Activated T-helper 2 cell treated with anti-CD3 and anti-CD28 coated beads, Interferon-gamma antibody, Interleukin-2, Interleukin-4, amounts not matched to agents 10 μg/mL and 5 μg/mL and 100 μg/mL, durations not matched to agents 14 hours and 24 hours and 36 hours (primary cell): ENCODE measurements at places on chromosomes 5 and 9. TPM values are rescaled to one million over a fixed set of nuclear protein-coding genes. Genes with fewer than 3 reads are reported as not detected.
A peak's percentile ranks its signal among the peaks of the same experiment; 100 is the strongest.

Gene TEX48
- total RNA-seq = 0.41 and 0.68 TPM in 2 replicates

Gene DMGDH
- 0.37 and 0.41 TPM in 2 replicates for total RNA-seq

Gene PPP3R2
- total RNA-seq = not detected in 2 replicates

DNA sequence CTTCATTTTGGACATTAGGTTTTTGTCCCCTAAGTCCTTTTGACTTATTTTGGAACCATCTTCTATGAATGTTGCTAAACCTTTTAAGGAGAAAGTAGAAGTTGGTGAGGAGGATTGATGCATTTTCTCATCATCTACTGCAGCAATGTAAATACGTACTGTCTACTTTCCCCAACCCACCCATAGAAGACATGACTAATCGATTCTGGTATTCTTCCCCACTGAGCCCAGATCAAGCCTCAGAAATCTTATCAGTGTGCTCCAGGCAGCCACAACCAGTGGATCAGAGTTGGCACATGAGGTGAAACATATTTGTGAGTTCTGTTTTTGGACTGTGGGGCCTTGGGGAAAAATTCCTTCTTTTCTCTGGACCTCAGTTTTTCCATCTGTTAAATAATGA lies 57.7 kb downstream of the FGF18 start:
- H3K27ac ChIP-seq = no peak overlapping the region
- H3K27me3 ChIP-seq = peaks cover 4% of the 10 kb centered on the region
- H3K4me3 ChIP-seq = no peak overlapping the region
- H3K36me3 ChIP-seq = no peaks in the 10 kb centered on the region
- DNase-seq = no peak

DNA sequence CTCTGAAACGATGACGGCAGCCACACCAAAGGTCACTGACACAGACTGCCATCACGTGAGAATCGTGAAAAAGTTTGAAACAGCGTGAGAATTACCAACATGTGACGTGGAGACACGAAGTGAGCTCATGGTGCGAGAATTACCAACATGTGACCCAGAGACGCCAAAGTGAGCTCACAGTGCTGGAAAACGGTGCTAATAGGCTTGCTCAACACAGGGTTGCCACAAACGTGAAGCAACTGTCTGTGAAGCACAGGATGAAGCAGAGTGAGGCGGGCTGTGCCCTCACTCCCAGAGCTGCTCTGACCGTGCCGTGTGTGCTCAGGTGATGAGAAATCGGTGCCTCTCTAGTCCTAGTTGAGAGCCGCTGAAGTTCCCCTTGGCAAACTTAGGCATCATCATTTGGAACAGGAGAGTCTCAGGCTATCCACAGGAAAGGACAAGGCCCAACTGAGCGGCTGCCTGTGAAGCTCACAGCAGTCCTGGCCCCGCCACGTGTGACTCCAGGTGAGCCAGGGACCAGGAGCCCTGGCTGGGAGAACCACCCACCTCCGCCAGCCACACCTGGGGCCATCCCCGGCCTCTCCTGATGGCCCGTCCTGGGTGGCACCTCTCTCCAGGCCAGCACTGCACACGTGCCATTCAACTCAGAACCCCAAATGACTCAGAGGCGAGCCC lies 29.8 kb upstream of the SLC6A3 start:
- no peaks in the 10 kb centered on the region for H3K27me3 ChIP-seq
- no peak overlapping the region for H3K4me3 ChIP-seq

GRCh38 chr5:94771742-94772141 lies 153.3 kb downstream of the SLF1 start:
- no peak overlapping the region for H3K27ac ChIP-seq
- no peaks in the 10 kb centered on the region for H3K36me3 ChIP-seq
- peaks cover 20% of the 10 kb centered on the region for H3K27me3 ChIP-seq
- H3K4me3 ChIP-seq = no peak overlapping the region
- no peaks in the 10 kb centered on the region for H3K4me1 ChIP-seq
- no peak for DNase-seq

DNA sequence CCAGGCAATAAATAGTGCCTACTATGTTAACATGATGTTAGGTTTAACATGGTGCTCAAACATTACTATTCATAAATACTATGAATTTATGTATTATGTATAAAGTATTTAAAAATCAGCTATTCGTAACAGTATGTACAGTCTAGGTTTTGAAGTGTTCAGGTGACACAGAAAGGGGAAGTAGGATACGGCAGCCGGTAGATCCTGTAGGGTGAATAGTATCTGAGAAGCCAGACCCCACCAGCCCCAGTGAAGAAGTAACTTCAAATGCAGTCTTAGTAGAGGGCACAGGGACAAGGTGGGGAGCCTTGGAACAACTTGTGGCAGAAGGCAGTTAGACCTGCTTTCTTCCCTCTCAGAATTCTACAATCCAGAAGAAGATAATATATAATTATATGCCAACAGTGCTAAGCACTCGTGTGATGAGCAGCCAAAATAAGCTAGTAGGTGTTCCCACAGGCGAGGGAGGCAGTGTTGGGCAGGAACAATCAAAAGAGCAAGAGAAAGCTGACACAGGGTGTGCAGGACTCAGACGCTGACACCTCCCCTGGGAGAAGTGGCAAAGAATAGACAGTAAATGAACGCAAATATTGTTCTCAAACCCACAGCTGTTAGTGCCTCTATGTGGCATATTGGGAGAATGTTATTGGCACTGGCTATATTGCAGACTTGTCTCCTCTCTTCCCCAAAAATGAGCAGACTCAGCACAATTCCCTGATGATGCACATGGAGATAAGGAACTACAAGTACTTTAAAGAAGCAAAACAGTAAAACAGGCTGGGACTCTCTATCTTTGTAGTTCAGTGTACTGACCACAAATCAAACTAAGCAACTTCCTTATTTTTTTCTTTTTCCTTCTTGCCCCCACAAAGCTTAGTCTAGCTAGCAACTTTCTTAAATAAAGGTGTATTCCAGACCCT lies 4.6 kb downstream of the ZNF367 start:
- H3K36me3 ChIP-seq = peaks cover 43% of the 10 kb centered on the region
- H3K4me3 ChIP-seq = peak overlapping the region; percentile 67
- DNase-seq = no peak
- no peaks in the 10 kb centered on the region for H3K27me3 ChIP-seq
- peak overlapping the region; percentile 79 for H3K27ac ChIP-seq
- peaks cover 33% of the 10 kb centered on the region for H3K4me1 ChIP-seq

- H3K27ac ChIP-seq = no peak overlapping the region
- no peaks in the 10 kb centered on the region for H3K36me3 ChIP-seq
- H3K4me1 ChIP-seq = no peaks in the 10 kb centered on the region
- no peaks in the 10 kb centered on the region for H3K27me3 ChIP-seq
- no peak overlapping the region for H3K4me3 ChIP-seq
Measured at GRCh38 chr9:102609461-102609860, 385.7 kb upstream of the CYLC2 start.

- peaks cover 64% of the 10 kb centered on the region for H3K27me3 ChIP-seq
- H3K4me3 ChIP-seq = no peak overlapping the region
- H3K4me1 ChIP-seq = peaks cover 11% of the 10 kb centered on the region
- peaks cover 3% of the 10 kb centered on the region for H3K36me3 ChIP-seq
- no peak for DNase-seq
Measured at GRCh38 chr5:38554403-38554802, 2.0 kb downstream of the LIFR start.

DNA sequence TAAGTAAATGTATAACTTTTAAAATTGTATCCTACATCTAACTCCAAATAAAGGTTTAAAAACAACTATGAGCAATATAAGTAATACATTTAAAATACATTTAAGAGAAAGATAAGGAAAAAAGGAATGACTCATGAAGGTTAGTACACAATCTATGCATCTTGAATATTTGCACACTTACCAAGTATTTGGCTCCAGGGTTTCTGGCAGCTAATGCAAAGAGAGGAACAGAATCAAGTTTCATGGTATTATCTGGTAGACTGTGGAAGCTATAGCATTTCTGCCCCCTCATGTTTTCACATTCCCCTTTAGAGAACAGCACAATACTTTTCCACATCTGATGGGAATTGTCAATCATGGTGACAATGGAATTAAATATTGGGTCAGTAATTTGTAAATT lies 132.1 kb downstream of the COX7C start:
- DNase-seq = no peak
- H3K27me3 ChIP-seq = no peaks in the 10 kb centered on the region
- H3K4me3 ChIP-seq = no peak overlapping the region

DNA sequence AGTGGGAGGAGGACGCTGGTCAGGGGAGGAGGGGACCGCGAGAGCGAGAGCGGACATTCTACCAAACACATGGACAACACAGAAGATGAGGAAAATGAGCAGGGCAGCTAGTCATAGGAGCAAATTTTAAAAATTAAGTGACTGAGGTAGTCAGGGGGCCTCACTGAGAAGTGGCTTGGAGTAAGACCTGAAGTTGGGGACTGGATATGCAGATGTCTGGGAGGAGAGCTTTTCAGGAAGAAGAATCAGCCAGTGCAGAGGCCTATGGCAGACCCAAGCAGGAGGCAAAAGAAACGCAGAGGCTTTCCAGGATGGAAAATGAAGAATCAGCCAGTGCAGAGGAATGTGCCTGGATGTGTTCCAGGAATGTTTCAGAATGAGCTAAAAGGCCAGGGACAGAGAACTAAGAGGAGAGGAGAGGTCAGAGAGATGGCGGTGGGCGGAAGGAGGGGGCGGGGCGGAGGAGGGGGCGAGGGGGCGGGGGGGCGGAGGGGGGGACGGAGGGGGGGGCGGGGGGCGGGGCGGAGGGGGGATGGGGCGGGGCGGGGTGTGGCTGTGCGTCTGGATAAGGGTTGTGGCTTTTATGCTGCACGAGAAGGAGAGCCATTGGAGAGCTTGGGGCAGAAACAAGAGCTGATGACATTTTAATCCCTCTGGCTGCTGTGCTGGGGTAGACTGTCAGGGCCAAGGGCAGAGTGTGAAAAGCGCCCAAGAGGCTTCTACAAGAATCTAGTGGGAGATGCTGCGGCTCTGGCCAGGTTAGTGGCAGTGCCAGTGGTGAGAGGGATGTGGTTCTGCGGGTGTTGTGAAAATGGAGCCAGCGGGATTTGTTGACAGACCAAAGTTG lies 129.6 kb downstream of the KCNIP1 start:
- DNase-seq = no peak
- H3K27ac ChIP-seq = no peak overlapping the region
- H3K36me3 ChIP-seq = no peaks in the 10 kb centered on the region
- no peak overlapping the region for H3K4me3 ChIP-seq
- peaks cover 4% of the 10 kb centered on the region for H3K4me1 ChIP-seq
- H3K27me3 ChIP-seq = peaks cover 6% of the 10 kb centered on the region

DNA sequence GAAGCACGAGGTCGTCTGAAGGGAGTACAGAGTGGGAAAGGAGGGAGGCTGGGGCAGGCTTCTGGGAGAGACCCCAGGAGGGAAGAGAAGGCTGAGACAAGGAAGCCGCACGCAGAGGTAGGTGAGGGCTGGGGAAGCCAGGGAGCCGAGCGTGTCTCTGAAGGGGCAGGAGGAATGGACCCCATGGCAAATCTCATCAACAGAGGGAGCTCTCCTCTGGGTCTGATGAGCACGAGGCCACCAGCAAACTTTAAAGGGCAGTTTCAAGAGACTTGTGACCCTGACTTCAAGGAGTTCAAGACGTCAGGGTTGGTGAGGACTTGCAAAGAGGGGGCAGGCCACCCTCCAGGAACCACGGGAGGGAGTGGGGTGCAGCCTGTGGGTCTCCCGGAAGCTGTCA lies 326.2 kb upstream of the IRX2 start:
- no peaks in the 10 kb centered on the region for H3K27me3 ChIP-seq
- no peak for DNase-seq
- no peaks in the 10 kb centered on the region for H3K4me1 ChIP-seq
- no peak overlapping the region for H3K4me3 ChIP-seq
- no peaks in the 10 kb centered on the region for H3K36me3 ChIP-seq

DNA sequence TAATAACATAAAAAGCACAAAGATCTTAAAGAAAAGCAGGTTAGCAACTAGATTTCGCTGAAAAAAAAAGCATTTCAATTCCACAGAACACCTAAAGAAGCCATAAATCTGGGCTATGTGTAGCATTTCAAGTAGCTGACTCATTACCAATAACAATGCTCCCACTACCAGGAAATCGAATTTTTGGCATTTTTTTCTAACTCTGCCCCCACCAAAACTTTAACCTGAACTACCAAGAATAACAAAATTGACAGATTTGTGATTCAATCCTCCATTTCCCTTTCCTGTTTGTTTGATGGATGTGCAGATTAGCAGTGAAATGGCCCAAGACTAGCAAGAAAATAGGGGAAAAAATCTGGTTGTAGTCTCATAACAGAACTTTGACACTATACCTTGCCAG lies 180.2 kb downstream of the RASEF start:
- no peaks in the 10 kb centered on the region for H3K36me3 ChIP-seq
- H3K4me3 ChIP-seq = no peak overlapping the region
- H3K4me1 ChIP-seq = no peaks in the 10 kb centered on the region
- H3K27ac ChIP-seq = no peak overlapping the region
- H3K27me3 ChIP-seq = no peaks in the 10 kb centered on the region

GRCh38 chr5:149174847-149175234 lies 33.5 kb downstream of the ABLIM3 start:
- no peak overlapping the region for H3K27ac ChIP-seq
- H3K4me3 ChIP-seq = no peak overlapping the region
- peaks cover 19% of the 10 kb centered on the region for H3K27me3 ChIP-seq
- DNase-seq = no peak
- H3K4me1 ChIP-seq = peaks cover 3% of the 10 kb centered on the region

DNA sequence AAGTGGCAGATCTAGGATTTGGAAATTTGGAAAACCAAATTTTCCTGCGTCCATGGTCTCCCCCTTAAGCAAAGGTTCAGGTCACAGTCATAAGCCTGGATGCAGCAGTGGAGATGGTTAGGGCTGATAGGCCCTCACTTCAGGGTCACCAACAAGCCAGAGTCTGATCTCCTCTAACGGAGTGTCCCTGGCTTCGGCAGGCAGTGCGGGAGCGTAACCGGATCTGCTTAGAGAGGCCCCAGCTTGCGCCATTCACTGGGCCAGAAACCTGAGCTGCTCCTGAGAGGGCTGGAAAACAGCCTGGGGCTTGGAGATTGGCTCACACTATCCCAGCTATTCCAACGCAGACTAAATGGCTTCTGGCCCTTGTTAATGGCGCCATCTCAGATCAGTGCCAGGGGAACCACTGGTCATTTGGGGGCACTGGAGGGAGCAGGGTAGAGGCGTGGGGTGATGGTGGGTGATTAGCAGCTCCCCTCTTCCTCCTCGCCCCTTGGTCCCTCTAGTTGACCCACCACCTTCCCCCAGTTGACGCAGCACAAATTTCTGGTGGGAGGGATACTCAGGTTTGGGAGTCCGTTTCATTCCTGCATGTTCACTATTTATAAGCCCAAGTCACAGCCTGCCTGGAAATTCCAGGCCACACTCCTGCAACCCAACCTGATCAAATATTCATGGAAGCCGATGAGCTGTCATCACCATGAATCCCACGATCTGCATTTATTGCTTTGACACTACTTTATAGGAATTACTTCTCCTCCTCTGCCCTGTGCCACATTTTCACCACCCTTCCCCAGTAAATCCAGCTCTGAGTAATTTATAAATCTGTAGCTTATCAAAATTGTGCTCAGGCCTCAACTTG lies 134.6 kb upstream of the CPEB4 start:
- DNase-seq = no peak
- H3K4me3 ChIP-seq = no peak overlapping the region
- H3K4me1 ChIP-seq = no peaks in the 10 kb centered on the region
- H3K36me3 ChIP-seq = no peaks in the 10 kb centered on the region
- H3K27ac ChIP-seq = no peak overlapping the region

GRCh38 chr5:158611581-158611980 lies 488.1 kb downstream of the EBF1 start:
- no peaks in the 10 kb centered on the region for H3K27me3 ChIP-seq
- H3K36me3 ChIP-seq = no peaks in the 10 kb centered on the region
- no peak overlapping the region for H3K4me3 ChIP-seq
- no peak for DNase-seq

GRCh38 chr9:71308454-71308853 lies 187.0 kb upstream of the TRPM3 start:
- H3K4me3 ChIP-seq = no peak overlapping the region
- no peaks in the 10 kb centered on the region for H3K27me3 ChIP-seq
- H3K27ac ChIP-seq = no peak overlapping the region
- H3K36me3 ChIP-seq = no peaks in the 10 kb centered on the region
- no peak for DNase-seq
